Caco-2 (cell line): ENCODE measurements at places on chromosomes 5 and 9. TPM values are rescaled to one million over a fixed set of nuclear protein-coding genes. Genes with fewer than 3 reads are reported as not detected.

- no peak for DNase-seq
Measured at GRCh38 chr9:100739208-100739607, 161.3 kb downstream of the CAVIN4 start.

DNA sequence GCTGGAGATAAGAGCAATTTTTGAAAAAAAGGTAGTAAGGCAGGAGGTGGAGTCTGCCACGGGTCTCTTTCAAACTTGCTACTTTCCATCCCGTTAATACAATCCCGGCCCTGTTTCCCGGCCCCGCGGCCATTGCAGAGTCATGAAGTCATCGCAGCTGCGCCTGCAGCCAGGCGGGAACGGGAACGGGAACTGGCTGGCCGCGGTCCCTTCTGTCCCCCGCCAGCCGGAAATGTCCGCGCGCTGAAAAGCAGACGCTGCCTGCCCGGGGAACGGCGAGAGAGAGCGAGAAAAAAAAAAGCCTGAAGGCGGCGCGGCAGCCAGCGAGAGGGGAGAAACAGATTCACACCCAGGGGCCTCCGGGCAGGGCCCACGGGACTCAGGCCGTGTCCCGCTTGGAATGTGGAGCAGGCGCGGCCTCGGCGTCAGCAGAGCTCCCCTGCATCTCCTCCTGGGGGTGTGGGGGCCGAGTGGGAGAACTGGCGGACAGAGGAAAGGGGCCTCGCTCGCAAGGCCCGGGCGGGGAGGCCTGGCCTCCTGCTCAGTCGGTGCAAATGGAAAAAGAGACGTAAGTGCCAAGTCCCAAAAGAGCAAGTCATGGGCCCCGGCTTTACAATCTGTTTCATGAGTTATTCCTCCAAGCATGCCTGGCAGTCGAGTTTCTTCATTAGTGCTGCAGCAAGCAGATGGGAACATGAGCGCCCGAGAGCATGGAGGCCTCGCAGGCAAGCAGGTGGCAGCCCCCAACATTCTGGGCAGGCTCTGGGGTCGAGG is 201.2 kb upstream of the GAS1 start:
- DNase-seq: no peak

- DNase-seq: no peak
Measured at GRCh38 chr5:132768485-132768868, 8.6 kb downstream of the SEPTIN8 start.

DNA sequence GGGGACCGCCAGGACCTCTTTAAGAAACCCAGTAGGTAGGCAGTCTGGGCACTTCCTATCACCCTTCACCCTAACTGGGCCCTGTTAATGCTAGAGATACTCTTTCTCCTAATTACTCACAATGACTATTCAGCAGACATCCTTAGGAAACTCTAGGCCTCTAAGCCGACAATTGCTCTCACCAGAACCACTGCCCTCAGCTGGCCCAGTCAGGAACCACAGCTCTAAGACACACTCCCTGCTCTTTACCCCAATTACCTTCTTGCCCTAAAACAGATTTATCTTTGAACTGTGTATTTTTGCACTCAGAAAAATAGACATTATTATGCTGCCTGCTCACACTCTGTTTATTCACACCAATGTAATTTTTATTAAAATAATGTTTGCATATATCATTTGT is 432.6 kb upstream of the SLC30A5 start:
- DNase-seq: no peak

- no peak for DNase-seq
Measured at GRCh38 chr9:113219186-113219936, 1.7 kb downstream of the FKBP15 start.

GRCh38 chr5:58236498-58236897 is 223.4 kb downstream of the PLK2 start:
- DNase-seq: no peak

DNA sequence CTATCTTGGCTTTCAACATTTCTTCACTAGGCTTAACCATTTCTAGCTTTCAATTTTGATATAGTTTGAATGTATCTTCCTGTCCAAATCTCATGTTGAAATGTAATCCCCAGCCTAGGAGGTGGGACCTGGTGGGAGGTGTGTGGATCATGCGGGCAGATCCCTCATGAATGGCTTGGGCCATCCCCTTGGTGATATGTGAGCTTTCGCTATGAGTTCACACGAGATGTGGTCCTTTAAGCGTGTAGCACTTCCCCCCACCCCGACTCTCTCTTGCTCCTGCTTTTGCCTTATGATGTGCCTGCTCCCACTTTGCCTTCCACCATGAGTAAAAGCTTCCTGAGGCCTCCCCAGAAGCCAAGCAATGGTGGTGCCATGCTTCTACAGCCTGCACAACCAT is 40.6 kb downstream of the PHAX start:
- no peak for DNase-seq

- no peak for DNase-seq
Measured at GRCh38 chr5:170538096-170538465, 34.3 kb downstream of the KCNIP1 start.

SLC46A2 gene
- total RNA-seq: not detected in 2 replicates

ZBTB43 gene
- total RNA-seq: 17.7 and 18.5 TPM in 2 replicates

SLC34A1 gene
- not detected in 2 replicates for total RNA-seq

ODF2 gene
- total RNA-seq: 34.6 and 34.9 TPM in 2 replicates

RETREG1 gene
- 14.1 and 15.1 TPM in 2 replicates for total RNA-seq

TMEM174 gene
- not detected in 2 replicates for total RNA-seq
